GOT3 (cell line): ENCODE measurements at places on chromosomes 12 and 14.

GRCh38 chr12:3244219-3244750 is 167.1 kb downstream of the TSPAN9 start:
- no peak for DNase-seq

- no peak for DNase-seq
These were observed 16.3 kb downstream of the SCARB1 start for GRCh38 chr12:124847113-124848074.

GRCh38 chr12:85147331-85147730 is 111.2 kb downstream of the LRRIQ1 start:
- no peak for DNase-seq

GRCh38 chr12:24373004-24373403 is 423.5 kb upstream of the SOX5 start:
- DNase-seq: no peak

GRCh38 chr14:70735043-70735442 is 74.3 kb downstream of the MAP3K9 start:
- DNase-seq: no peak

- DNase-seq: no peak
These were observed 181.1 kb downstream of the ALX1 start for GRCh38 chr12:85461127-85461526.

DNA sequence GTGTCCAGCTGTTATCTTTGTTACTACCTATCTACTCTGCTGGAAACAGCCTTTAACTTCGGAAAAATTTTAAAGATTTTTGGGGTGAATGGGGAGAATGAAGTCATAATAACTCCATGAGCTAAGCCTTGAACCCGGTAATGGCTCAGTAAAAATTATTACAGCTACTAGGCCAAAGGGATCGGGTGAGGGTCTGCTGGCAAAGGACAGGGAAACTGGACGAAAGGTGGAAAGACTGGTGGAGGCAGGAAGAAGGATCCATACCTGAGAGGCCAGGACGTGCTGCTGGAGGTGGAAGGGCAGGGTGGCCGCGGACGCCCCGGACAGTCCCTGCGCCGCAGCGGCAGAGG is 10.1 kb downstream of the TBX3 start:
- no peak for DNase-seq

DNA sequence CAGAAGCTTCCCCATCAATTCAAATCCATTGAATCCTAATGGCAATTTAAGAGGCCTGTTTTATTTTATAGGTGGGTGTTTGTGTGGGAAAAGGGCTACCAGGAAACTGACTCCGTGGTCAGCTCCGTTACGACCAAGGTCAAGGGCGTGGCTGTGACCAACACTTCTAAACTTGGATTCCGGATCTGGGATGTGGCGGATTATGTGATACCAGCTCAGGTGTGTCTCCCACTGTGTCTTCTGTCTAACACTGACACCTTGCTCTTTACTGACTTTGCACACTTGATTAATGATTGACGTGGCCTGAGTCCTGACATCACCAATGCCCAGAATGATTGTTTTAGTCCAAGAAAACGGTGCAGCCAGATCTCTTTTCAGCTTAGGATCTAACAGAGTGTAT is 7.1 kb downstream of the P2RX4 start:
- DNase-seq: no peak

DNA sequence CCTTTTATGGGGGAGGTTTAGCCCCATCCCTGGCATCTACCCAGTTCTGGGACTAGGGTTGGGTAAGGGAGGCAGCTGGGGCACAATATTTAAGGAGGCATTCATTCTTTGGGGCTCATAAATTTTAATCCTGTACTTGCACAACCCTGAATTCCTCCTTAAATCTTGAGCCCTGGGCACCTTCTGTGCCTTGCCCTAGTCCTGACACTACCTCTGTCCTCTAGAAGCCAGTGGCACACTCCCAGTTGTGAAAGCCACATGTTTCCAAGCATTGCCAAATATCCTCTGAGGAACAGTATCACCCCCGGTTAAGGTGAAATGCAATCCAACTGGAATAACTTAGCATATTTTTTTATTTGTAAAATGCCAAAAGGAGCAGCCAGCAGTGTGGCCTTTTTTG is 36.6 kb downstream of the SLC16A7 start:
- no peak for DNase-seq

DNA sequence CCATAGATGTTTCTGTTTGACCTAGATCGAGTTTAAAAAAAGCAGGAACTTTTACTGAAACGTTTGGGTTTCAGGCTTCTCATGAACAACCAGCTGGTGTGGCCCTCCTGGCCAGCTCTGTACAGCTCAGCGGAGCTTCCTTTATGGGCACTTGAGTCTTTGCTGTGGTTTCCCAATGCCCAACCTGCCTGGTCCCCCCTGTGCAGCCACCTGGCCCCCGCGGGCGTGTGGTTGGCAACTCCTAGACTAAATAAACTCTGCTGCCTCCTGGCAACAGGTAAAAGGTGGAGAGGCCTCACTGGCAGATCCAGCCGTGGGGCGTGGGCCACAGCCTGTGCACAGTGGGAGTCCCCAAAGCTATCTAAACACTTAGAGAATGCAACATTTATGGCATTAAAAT is 38.7 kb downstream of the ADGRD1 start:
- no peak for DNase-seq

GRCh38 chr12:27511031-27511722 is 12.8 kb upstream of the PPFIBP1 start:
- no peak for DNase-seq

DNA sequence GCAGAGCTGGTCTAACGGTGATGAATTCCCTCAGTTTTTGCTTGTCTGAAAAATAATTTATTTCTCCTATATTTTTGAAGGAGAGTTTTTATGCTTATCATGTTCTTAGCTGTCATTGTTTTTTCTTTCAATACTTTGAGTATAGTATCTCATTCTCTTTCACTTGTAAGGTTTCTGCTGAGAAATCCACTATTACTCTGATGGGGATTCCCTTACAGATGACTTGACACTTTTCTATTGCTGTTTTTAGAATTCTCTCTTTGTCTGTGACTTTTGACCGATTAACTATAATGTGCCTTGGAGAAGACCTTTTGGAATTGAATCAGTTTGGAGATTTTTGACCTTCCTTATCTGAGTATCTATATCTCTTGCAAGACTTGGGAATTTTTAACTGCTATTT is 139.6 kb downstream of the PRKD1 start:
- DNase-seq: no peak

GRCh38 chr14:103520269-103520656 is 2.4 kb downstream of the CKB start:
- no peak for DNase-seq

DNA sequence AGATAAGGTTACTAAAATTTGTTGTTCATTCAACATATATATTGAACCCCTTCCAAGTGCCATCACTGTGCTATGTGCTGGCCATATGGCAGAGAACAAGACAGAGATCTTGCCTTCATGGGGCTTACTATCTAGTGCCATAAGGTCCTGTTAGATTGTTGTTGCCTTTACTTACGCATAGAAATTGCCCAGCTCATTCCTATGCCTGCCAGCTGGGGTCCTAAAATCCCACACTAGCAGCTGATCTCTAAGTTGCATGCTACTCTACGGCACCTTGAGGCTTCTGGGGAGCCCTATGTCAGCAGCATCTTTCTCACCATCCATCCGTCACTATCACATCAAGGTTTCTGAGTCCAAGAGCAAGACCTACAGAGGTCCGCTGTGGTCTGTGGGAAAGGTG is 1.4 kb upstream of the KCNK10 start:
- no peak for DNase-seq

GRCh38 chr12:92438641-92439419 is 264.0 kb upstream of the PLEKHG7 start:
- no peak for DNase-seq

- DNase-seq: peak; percentile 24
These were observed 30.4 kb upstream of the PLEKHG6 start for GRCh38 chr12:6280053-6280469.

DNA sequence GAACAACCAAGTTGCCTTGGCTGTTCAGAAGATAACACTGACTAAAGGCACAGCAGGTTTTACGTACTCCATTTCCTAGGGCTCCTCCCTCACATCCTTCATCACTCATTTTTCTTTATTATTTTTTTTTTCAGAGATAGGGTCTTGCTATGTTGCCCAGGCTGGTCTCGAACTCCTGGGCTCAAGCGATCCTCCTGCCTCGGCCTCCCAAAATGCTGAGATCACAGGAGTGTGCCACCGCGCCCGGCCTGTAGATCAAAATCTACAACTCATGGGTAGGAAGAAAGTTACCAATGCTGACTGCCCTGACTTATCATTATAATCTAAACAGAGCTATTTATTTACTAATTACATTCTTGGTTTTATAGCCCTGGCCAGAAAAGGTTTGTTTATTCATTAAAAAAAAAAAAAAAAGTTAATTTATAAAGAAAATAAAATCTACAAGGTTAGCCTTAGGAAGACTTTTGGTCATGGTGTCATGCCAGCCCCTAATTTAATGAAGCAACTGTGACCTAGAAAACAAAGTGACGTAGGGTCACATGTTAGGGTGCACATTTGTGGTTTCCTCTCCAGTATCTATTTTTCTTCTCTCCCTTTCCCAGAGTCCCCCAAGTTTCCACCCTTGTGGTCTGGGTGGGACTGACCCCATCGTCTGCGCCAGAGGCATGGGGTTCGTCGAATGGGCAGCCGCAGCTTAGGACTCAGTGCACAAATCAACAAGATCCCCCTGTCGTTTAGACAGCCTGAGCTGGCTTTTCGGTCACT is 19.0 kb upstream of the FOXN3 start:
- no peak for DNase-seq

GRCh38 chr12:124013073-124013472 is 40.1 kb downstream of the ZNF664 start:
- no peak for DNase-seq

DNA sequence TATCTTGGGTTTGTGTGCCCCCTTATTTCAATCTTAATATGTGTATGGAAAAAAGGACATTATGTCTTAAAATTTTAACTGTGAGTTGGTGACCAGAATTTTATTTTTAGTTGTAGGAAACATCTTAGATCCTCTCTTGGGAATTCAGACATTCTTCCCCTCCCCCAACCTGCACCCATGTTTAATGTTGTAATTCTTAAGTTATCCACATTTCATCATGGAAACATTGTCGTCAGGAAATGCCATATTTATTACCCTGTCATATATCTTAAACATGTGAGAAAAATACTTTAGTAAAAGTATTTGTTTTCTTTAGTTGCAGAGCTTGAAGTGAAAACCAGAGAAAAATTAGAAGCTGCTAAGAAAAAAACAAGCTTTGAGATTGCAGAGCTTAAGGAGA is 30.3 kb downstream of the YEATS4 start:
- DNase-seq: no peak

DNA sequence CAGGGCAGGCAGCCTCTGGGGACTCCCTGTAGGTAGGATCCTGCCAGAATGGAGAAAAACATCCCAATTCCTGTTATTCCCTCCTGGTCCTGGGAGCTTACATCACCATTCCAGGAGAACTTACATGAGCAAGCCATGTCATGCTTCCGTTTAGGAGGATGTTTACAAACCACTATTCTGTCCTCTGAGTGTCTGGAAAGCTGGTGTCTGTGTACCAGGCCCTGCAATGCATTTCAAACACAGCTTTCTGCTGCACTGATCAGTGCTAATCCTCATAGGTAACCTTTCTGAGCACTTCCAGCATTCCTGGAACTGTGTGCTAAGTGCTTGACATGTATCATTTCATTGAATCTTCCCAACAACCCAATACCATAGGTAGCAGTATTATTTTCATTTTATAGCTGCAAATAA is 19.8 kb upstream of the MAP1LC3B2 start:
- DNase-seq: no peak

DNA sequence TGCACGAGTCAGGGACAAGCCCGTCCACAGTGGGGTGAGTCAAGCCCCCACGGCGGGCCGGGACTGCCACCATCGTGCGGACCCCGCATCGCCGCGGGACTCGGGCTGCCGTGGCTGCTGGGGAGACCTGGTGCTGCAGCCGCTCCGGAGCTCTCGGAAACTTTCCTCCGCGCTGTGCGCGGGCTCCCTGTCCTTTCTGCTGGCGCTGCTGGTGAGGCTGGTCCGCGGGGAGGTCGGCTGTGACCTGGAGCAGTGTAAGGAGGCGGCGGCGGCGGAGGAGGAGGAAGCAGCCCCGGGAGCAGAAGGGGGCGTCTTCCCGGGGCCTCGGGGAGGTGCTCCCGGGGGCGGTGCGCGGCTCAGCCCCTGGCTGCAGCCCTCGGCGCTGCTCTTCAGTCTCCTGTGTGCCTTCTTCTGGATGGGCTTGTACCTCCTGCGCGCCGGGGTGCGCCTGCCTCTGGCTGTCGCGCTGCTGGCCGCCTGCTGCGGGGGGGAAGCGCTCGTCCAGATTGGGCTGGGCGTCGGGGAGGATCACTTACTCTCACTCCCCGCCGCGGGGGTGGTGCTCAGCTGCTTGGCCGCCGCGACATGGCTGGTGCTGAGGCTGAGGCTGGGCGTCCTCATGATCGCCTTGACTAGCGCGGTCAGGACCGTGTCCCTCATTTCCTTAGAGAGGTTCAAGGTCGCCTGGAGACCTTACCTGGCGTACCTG is 1.1 kb downstream of the PDE3A start:
- peak; percentile 4 for DNase-seq

DNA sequence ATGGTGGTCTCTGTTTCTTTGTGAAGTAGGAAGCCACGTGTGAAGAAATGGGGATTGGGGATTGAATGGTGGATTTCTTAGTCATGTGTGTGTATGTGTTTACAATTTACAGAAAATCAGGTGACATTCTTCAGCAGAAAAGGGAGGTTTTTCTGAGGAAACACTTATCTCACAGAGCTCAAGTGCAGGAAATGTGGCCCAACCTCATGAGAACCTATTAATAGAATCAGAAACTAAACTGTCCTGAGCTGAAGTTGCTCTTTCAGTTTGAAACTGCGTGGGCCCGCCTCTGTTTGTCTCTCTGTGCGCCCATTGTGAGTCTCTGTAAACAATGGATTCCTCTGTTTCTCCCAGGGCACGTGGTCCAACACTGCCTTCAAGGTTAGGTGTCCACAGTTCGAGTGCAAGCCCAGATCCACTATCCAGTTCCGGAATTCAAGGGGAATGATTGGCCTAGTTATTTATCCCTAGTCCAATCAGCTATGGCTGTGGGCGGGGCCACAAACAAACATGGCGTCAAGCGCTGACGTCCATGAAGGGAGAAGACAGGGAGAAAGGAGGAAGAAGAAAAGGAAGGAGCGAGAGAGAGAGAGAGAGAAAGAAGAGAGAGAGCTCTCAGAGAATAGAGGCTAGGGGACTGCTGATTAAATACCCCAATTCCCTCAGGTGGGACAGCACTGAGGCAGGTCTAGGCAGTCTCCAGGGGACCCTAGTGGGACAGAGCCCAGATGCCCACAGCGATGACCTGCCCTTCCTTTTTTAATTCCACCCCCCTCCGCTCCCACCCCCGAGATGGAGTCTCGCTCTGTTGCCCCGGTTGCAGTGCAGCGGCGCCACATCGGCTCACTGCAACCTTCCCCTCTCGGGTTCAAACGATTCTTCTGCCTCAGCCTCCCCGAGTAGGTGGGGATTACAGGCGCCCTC is 31.4 kb upstream of the C12orf76 start:
- no peak for DNase-seq

GRCh38 chr14:75985618-75986438 is at the start of gene IFT43:
Gene IFT43, plus strand, starts transcription at chr14:75985763. Its CDS starts 24 bp downstream, at chr14:75985787.
- DNase-seq: peak; percentile 59
